Iris pigment epithelial cell (primary cell): ENCODE measurements at places on chromosomes 2 and 18.

DNA sequence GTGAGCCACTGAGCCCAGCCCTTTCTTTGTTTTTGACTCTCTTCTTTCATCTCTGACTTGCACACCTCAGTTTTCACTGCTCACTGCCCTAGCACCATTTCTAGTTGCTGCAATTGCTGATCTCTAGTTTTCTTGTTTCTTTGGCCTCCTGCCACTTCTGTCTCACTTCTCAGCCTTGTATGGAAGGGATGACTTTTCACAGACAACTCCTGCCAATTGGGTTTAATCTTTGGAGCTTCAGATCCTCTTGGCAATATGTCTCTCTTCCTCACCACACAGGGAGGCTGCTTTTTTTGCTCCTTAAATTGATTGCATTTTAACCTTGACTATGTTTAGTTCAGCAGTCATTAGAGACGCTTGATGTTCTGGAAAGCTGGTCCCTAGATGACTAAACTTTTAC lies 323.1 kb downstream of the CTNNA2 start:
- no peak for DNase-seq

GRCh38 chr2:39379643-39380524 lies 57.2 kb downstream of the MAP4K3 start:
- DNase-seq = peak; percentile 77

DNA sequence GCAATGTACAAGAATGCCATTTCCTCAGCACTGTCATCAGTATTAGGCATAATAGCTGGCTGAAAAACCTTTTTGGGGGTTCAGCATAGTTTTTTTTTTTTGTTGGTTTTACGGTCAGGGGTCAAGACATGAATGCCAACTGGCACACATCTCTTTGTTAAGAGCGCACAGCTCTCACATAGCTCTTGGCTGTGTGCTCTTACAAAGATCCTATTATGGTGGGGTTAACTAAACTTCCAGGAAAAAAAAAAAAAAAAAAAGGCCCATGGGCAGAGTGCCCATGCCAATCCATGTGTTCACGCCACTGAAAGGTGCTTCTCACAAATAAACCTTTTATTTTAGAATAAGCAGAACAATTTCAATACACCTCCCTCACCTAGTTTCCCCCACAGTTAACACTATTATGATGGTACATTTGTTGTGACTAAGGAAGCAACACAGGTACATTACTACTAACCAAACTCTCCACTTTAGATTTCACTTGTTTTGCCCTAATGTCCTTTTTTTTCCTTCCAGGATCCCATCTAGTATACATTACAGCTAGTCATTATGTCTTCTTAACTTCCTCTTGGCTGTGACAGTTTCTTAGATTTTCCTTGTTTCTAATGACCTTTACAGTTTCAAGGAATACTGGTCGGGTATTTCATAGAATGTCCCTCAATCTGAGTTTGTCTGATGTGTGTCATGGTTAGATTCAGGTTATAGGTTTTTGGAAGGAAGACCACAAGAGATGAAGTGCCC lies 56.3 kb downstream of the C2orf74 start:
- no peak for DNase-seq

GRCh38 chr2:230787101-230787500 lies 74.5 kb downstream of the CAB39 start:
- no peak for DNase-seq

DNA sequence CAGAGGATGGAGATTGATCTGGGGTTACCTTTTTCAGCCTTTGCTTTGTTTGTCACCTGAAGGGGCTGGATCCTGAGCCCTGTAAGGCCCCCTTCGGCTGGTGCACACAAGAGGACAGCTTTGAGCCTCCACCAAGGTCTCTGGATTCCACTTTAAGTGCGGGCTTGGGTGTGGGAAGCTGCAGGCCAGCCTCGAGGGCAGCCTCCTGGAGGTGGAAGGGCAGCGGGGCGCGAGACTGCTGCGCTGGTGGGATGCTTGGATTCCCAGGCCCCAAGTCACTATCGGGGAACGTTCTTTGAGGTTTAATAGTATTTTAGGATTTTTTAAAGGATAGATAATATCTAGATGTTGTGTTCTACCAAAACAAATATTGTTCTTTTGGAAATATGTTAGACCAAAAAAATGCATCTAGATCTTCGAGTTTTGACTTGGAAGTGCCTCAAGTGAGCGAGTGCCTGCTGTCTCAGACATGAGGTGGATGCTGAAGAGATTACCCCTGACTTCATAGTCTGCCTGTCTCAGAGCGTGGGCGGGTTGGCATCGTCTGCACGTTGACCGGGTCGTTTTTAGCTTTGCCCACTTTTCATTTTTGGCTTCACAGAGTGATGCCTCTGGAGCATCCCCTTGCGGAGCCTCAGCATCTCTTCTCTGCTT lies 113.8 kb downstream of the AGAP1 start:
- DNase-seq = peak; percentile 41

DNA sequence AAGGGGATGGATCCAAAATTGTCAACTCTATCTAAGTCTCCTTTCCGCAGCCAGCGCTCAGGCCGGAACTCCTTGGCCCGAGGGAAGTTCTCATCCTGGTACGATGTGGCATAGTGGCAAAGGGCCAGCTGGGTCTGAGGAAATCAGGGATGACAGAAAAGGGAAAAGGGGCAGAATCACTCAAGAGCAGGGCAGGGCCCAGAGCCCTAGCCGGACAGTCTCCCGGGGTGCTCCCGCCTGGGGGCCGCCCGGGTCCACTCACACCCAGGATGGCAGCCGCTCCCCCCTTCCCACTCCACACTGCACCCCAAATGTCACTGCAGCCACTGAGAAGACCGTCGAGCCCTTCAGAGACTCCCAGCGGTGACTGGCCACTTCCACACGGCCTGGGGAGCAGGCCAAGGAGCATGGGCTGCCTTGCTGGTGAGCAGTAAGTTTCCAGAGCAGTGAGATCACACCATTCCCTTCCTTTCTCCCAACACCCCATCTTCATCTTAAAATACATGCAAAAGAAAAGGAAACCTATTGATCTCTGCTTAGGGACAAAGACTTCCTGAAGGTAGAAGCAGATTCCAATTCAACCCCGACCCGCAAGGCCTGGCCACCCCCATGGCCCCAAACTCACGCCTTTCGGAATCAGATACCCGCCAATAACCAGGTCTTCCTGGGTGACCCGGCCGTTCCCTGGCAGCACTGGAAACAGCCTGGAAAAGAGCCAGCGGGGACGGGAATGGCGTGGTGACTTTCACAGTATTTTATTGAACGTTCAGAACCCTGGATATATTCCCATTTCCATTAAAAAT lies 26.7 kb downstream of the CYP27C1 start:
- DNase-seq = no peak
